ENCODE measurements at places on chromosomes 1 and 21. TPM values are rescaled to one million over a fixed set of nuclear protein-coding genes. Genes with fewer than 3 reads are reported as not detected.

The PAQR6 gene
- total RNA-seq = 0.19 TPM

The SPRR2E gene
- not detected for total RNA-seq

The SPRTN gene
- 22.1 TPM for total RNA-seq

The TLR5 gene
- 0.34 TPM for total RNA-seq

The RFX5 gene
- 68.8 TPM for total RNA-seq

The UBE4B gene
- total RNA-seq = 44.9 TPM

GRCh38 chr1:71964188-71964587, 318.2 kb downstream of the NEGR1 start:
- DNase-seq = no peak

- no peak for DNase-seq
These were observed 151.7 kb downstream of the HLX start for GRCh38 chr1:221030990-221031389.

DNA sequence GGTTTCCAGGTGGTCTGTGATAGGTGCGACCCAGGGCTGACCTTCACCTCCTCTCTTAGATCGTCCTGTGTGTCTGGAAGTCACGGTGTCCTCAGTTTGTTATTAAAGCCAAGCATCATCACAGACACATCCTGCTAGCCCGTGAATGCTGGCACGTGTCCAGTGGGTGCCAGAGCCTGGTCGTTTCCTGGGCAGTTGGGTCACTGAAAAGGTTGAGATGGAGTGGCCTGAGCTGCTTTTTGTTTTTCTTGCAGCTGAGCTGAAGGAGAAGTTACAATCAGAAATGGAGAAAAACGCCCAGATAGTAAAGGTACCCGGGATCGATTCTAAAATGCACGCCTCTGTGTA, 23.2 kb downstream of the PCNT start:
- peak; percentile 54 for DNase-seq

GRCh38 chr21:42922918-42923317, 2.5 kb downstream of the ERVH48-1 start:
- no peak for DNase-seq

- DNase-seq = no peak
These were observed 371.2 kb downstream of the NPHP4 start for GRCh38 chr1:5620997-5621396.

DNA sequence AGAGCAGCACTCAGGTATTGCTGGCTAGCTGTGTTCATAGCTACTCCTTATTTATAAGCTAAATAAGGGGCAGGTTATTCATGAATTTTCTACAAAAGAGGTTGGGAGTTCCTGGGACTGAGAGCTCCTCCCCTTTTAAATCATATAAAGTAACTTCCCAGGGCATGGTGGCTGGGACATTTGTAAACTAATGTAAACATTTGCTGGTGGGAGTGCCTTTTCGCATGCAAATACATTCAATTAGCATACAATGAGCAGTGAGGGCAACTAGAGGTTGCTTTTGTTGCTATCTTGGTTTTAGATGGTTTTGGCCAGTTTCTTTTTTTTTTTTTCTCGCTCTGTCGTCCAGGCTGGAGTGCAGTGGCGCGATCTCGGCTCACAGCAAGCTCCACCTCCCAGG, 43.4 kb downstream of the GNPAT start:
- no peak for DNase-seq

GRCh38 chr1:17093822-17094393, 25.3 kb downstream of the PADI2 start:
- DNase-seq = no peak

DNA sequence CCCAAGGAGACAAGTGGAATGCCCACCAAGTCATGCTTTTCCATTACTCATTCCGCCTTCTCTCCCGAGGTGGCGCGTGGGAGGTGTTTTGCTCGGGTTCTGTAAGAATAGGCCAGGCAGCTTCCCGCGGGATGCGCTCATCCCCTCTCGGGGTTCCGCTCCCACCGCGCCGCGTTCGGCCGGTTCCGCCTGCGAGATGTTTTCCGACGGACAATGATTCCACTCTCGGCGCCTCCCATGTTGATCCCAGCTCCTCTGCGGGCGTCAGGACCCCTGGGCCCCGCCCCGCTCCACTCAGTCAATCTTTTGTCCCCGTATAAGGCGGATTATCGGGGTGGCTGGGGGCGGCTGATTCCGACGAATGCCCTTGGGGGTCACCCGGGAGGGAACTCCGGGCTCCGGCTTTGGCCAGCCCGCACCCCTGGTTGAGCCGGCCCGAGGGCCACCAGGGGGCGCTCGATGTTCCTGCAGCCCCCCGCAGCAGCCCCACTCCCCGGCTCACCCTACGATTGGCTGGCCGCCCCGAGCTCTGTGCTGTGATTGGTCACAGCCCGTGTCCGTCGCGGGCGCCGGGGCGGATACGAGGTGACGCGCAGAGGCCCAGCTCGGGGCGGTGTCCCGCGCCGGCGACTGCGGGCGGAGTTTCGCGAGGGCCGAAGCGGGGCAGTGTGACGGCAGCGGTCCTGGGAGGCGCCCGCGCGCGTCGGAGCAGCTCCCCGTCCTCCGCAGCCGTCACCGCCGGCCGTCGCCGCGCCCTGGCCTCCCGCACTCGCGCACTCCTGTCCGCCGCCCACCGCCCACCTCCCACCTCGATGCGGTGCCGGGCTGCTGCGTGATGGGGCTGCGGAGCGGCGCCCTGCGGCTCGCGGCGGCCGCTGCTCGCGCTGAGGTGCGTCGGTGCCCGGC, at the start of gene KIF1B:
KIF1B (plus strand) TSS at position 666 of the 906 bp plus-strand sequence. CDS start 21,759 bp downstream, outside the sequence.
- DNase-seq = peak; percentile 99

GRCh38 chr1:6982443-6982842, 197.2 kb downstream of the CAMTA1 start:
- DNase-seq = no peak

DNA sequence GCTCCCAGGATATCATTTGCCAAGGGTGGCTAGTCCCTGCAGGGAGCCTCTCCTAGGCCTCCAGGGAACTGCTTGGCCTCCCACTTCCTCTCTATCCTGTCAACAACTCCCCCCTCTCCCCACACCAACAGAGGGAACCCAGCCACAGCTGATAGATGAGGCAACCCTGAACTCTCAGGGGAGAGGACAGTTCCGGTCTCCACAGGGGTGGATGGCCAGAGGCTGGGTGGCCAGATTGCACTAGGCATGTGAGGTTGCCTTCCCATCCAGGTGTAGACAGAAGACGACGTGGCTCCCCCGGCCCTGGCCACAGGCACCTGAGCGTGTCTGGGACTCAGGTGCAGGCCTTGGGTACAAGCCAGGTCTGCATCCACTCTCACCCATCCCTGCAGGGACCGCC, 53.3 kb downstream of the TOR1AIP2 start:
- no peak for DNase-seq

DNA sequence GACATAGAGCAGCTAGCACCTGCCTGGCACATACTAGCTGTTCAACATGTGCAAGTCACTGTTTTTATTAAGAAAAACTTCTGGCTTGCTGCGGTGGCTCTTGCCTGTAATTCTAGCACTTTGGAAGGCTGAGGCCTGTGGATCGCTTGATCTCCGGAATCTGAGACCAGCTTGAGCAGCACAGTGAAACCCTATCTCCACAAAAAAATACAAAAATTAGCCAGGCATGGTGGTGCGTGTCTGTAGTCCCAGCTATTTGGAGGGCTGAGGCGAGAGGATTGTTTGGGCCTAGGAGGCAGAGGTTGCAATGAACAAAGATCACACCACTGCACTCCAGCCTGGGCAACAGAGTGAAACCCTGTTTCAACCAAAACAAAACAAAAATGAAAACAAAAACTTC, 27.7 kb upstream of the C8B start:
- no peak for DNase-seq

DNA sequence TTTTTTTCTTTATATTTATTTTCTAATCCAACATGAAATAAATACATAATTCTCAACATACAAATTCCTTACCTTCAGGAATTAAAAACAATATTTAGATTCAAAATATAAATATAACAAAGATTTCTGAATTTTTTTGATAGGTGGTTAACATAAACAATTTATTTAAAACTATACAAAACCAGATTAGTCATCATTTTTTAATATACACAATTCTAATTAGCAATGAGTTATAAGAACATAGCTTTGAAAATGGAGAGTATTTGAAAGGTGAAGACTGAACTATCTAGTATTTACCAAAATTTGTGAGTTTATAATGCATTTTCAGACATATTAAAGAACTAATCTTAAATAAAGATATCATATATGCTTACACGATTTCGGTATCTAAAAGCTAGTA, 37.5 kb downstream of the TPR start:
- DNase-seq = no peak

GRCh38 chr21:18477043-18477442, 73.5 kb upstream of the TMPRSS15 start:
- DNase-seq = no peak

- DNase-seq = peak; percentile 28
These were observed 275.8 kb downstream of the TGFB2 start for GRCh38 chr1:218620956-218621355.

DNA sequence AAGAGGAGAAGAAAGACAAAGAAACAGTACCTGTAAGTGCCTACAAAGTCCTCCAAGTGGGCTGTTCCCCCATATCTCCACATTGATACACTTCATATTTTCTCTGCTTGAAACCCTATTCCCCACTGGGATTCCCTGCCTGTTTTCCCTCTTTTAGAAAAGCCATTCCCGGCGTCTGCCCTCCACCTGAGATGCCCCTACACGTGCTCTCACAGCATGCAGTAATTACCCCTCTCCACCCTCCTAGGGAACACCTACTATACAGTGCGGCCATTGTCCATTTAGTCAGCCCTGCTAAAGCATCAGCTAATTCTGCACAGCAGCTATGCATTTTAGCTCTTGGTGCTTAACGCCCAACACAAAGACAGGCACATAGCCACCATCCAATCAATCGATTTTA, 135.7 kb upstream of the TIAM1 start:
- no peak for DNase-seq

DNA sequence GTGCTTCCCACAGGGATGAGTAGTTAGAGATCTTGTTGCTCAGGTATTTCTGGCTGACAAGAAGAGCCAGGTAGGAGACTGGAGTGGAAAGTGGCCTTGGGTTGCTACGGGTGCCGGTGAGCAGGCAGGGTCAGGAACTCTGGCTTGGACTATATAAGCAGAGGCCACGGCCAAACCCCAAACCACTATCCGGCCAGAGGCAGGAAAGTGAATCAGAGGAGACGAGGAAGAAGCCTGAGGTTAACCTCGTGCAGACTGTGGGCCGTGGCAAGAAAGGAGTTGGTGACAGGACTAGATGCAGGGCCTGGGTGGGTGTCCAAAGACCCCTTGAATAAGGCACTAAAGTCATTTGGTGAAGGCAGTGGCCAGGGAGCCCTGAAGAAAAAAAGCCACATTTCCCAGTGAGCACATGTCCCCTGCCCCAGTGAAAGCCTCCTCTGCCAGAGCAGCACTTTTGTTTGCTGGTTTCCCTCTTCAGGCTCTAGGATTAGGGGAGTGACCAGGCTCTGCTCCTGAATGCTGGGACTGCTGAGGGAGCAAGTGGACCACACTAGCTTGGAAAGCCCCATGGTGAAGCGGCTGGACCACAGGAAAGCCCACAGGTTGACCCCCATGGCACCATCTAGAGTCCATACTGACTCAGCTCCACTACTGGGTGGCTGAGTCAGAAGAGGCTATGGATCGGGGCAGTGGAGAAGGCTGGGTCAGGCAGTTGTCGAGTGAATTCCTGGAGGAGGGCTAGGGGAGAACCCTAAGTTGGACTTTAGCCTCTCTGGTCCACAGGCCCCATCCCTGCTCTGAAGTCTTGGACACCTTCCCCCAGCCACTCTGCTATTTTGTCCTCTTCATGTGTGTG, 23.4 kb downstream of the CSF1 start:
- DNase-seq = peak; percentile 50

All from dermis blood vessel endothelial cell (primary cell).